ENCODE measurements at places on chromosomes 4 and X. TPM values are rescaled to one million over a fixed set of nuclear protein-coding genes. Genes with fewer than 3 reads are reported as not detected.

The JCHAIN gene
- total RNA-seq, result 0.11 TPM

The GUCY1A1 gene
- total RNA-seq, result 17.1 TPM

The ARHGAP4 gene
- total RNA-seq, result 22.7 TPM

The KLHL13 gene
- 55.9 TPM for total RNA-seq

The BRS3 gene
- not detected for total RNA-seq

GRCh38 chrX:105882581-105883275 lies 60.4 kb downstream of the NRK start:
- DNase-seq, result no peak
- H3K4me3 ChIP-seq, result no peak overlapping the region
- no peaks in the 10 kb centered on the region for H3K4me1 ChIP-seq
- peaks cover 11% of the 10 kb centered on the region for H3K27me3 ChIP-seq
- no peak overlapping the region for H3K27ac ChIP-seq

DNA sequence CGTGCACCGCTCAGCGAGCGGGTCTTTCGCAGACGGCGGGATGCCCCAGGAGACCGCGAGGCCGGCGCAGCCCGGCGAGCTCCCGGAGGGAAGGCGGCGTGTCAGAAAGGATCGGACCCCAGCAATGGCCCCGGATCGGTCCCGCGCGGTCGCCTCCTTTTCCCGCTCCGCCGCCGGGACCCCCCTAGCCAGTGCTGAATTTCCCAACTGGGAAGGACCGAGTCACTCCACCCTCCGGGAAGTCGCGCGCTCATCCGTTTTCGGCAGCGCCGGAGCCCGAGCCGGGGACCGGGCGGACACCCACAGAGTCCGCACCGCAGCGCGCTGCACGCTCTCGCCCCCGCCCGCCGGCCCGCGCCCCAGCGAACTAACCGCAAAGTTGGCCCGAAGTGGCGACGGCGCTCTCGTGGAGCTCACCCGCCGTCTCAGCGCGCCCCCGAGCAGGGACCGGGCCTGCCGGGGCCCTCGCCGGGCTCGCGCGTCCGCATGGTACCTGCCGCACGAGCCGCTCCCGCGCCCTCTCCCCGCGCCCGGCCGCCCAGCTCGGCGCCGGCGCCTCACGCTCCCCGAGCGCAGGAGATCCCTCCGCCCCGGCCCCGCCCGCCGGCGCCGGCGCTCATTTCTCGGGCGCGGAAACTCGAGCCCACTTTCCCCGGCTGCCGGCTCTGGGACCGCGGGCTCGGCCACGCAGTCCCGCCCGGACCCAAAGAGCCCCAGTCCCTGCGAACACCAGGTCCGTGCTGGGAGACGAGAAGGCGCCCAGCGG lies at the start of gene FAT1:
Gene FAT1, minus strand, starts transcription at position 565 of the 766 bp plus-strand sequence. CDS start 14,029 bp downstream, outside the sequence.
- H3K27me3 ChIP-seq, result peaks cover 49% of the 10 kb centered on the region
- no peaks in the 10 kb centered on the region for H3K36me3 ChIP-seq
- H3K4me1 ChIP-seq, result peaks cover 33% of the 10 kb centered on the region
- peak within 1 kb of the TSS; percentile 38 for H3K4me3 ChIP-seq
- no peak within 1 kb of the TSS for H3K27ac ChIP-seq

DNA sequence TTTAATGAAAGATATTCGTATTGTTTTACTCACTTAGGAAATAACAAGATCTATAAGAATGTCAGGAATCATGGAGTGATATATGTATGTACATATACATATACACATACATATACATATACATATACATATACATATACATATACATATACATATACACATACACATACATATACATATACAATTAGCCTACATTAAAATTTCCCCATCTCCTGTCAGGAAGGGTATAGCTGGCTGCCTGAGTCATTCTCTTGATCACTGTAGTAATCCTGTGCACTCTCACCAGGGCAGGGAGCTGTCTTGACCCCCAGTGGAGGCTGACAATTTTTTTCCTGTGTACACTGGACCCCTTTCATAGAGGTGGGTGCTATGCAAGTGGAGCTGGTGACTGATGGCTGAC lies 23.3 kb upstream of the MAGEA11 start:
- H3K27me3 ChIP-seq, result no peaks in the 10 kb centered on the region
- no peaks in the 10 kb centered on the region for H3K36me3 ChIP-seq
- no peak overlapping the region for H3K27ac ChIP-seq
- H3K4me1 ChIP-seq, result no peaks in the 10 kb centered on the region
- DNase-seq, result no peak

DNA sequence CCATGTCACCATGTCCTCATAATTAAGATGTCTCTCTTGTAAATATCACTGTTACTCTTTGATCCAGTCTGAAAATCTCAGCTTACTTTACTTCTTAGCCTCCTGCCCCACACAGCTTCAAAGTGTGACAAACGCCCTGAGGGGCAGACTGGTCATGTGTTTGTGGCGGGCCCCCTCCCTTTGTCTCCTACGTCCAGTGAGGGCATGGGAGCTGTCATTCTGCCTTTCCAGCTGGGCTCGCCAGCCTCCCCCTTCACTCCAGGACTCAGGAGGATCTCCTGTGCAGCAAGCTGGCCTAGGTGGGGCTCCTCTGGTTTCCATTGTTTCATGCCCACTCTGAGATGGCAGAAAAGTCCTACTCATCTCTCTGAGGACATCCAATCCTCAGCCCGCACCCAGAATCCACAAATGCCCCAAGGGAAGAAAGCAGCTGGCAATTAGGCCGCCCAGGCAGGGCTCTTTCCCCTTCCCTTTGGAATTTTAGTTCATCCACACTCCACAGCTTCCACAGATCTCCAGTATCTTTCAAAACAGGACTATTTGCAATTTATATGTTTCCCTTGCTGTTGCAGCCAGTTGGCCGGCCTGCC lies 86.4 kb upstream of the C4orf50 start:
- no peak for DNase-seq
- no peaks in the 10 kb centered on the region for H3K27me3 ChIP-seq
- H3K4me3 ChIP-seq, result no peak overlapping the region
- no peaks in the 10 kb centered on the region for H3K36me3 ChIP-seq
- no peak overlapping the region for H3K27ac ChIP-seq

DNA sequence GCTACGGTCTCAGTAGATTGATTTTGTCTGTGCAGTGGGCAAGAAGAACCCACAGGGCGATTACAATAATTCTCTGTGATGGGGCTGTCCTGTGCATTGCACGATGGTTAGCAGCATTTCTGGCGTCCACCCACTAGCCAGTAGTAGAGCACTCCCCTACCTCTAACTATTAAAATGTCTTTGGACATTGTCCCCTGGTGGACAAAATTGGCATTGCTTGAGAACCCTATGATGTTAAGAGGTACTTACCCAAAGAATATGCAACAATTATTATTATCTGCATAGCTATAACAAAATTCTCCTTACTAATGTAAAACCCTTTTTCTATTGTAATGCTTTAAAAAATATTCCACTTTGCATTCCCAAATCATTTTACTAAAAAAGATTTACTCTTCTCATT lies 109.5 kb upstream of the VCX3A start:
- no peak overlapping the region for H3K27ac ChIP-seq
- no peak for DNase-seq
- no peaks in the 10 kb centered on the region for H3K4me1 ChIP-seq
- H3K27me3 ChIP-seq, result no peaks in the 10 kb centered on the region
- H3K4me3 ChIP-seq, result no peak overlapping the region

DNA sequence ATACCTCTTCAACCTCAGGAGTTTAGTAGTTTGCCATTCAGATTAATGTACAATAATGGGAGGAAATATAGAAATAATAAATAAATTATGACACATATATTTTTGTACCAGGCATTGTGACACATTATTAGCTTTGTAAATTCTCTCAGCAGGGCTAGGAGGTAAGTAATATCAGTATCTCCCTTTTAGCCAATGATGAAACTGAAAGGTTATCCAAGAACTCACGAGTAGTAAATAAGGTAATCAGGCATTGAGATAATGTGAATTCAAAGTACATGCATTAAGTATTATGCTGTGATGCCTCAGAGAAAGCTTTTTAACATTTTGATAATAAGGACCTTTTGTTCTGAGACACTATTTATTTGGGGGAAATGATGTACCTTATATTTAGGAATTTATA lies 5.3 kb upstream of the ARAP2 start:
- H3K27ac ChIP-seq, result no peak overlapping the region
- H3K36me3 ChIP-seq, result no peaks in the 10 kb centered on the region
- H3K4me3 ChIP-seq, result no peak overlapping the region
- no peak for DNase-seq
- H3K27me3 ChIP-seq, result peaks cover 3% of the 10 kb centered on the region

DNA sequence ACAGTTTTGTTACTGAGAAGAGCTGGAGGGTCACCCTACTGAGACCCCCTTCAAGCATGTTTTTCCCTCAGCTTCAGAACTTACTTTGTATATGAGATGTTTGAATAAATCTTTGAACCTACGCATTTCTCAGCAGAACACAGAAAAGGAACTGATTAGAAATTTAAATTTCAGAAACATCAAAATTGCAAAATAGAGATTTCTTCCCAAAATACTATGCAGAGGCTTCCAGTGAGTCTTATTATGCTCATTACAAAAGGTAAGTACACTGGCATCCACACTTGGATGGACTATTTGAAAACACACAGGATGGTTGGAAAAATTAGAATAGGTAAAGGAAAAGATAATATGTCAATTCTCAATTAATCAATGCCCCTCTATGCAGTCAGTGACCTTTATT lies 91.2 kb downstream of the COX7B2 start:
- no peaks in the 10 kb centered on the region for H3K27me3 ChIP-seq
- no peaks in the 10 kb centered on the region for H3K4me1 ChIP-seq
- no peak for DNase-seq
- H3K4me3 ChIP-seq, result no peak overlapping the region
- no peaks in the 10 kb centered on the region for H3K36me3 ChIP-seq
- no peak overlapping the region for H3K27ac ChIP-seq

DNA sequence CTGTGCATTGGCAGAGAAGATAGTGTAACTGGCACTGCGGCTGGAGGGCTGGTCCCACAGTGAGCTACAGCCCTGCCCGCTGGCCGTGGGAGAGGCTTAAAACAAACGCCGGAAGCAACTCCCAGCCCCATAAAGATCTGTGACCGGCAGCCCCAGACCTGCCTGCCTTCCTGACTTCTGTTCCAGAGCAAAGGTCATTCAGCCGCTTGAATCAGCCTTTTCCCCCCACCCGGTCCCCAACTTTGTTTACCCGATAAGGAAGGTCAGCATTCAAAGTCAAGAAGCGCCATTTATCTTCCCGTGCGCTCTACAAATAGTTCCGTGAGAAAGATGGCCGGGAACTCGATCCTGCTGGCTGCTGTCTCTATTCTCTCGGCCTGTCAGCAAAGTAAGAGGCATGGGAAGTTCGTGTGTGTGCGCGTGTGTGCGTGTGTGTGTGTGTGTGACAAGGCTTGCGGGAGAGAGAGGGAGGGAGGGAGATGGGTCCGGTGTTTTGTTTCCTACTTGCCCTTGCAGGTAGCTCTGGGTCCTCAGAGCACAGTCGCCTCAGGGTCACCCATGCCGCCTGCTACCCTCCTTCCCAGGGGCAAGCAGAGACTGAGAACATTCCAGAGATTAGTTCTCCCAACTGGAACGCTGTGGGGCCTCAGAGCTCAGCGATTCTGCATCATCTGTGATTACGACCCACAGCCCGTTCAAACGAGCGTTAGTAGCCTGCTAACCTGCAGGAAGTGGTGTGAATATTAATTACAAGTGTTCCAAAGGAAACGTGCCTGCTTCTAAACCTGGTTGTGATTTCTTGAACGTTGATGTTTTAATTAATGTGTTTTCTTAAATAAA lies at the start of gene MGST2:
Gene MGST2, plus strand, starts transcription at position 130 of the 840 bp plus-strand sequence. Its CDS starts 201 bp downstream, at position 331.
- DNase-seq, result peak; percentile 82
- H3K27ac ChIP-seq, result peak within 1 kb of the TSS; percentile 73
- H3K4me1 ChIP-seq, result peaks cover 28% of the 10 kb centered on the region
- H3K27me3 ChIP-seq, result no peaks in the 10 kb centered on the region
- H3K36me3 ChIP-seq, result no peaks in the 10 kb centered on the region
- H3K4me3 ChIP-seq, result peak within 1 kb of the TSS; percentile 61

- H3K36me3 ChIP-seq, result no peaks in the 10 kb centered on the region
- H3K27ac ChIP-seq, result peak overlapping the region; percentile 41
- H3K4me3 ChIP-seq, result no peak overlapping the region
- H3K4me1 ChIP-seq, result no peaks in the 10 kb centered on the region
- DNase-seq, result peak; percentile 24
These were observed 613 bp downstream of the GLRB start for GRCh38 chr4:157076578-157076947.

- H3K27me3 ChIP-seq, result no peaks in the 10 kb centered on the region
- no peaks in the 10 kb centered on the region for H3K36me3 ChIP-seq
These were observed 33.7 kb upstream of the ADAMTS3 start for GRCh38 chr4:72602396-72603376.

DNA sequence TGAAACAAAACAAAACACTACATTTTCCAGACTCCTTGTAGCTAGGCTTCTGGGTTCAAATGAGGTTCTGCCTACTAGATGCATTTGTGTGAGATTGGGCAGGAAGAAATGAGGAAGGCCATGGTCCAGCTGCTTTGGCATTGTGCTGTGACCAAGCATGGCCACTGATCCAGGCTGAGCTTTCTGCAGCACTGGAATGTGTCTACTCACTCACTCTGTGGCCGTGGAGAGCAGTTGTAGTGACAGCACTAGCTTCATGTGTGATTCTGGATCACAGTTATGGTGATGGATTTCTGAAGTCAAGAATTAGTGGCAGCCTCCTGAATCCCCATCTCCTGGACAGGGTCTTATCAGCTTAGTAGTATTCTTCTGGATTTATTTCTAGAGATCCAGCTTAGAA lies 358.9 kb downstream of the GPAT3 start:
- no peak overlapping the region for H3K4me3 ChIP-seq
- H3K4me1 ChIP-seq, result no peaks in the 10 kb centered on the region
- H3K27ac ChIP-seq, result no peak overlapping the region
- no peaks in the 10 kb centered on the region for H3K36me3 ChIP-seq
- DNase-seq, result no peak
- no peaks in the 10 kb centered on the region for H3K27me3 ChIP-seq

DNA sequence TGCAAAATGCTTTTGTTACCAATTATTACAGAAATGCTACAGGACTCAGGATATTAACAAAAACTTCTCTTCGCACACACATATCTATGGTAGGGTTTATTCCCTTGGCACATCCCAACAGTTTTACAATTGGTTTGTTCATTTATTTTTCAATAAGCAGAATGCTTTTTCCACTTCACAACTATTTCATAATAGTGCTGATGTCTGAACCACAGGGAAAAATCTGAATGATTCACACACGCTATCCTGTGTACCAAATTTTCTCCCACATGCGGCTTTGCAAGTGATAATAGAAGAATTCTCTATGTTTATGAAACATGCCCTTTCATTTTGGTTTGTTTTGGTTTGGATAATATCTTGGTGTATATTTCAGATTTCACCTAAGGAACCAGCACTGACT lies 725.7 kb upstream of the TENM3 start:
- H3K27me3 ChIP-seq, result no peaks in the 10 kb centered on the region
- DNase-seq, result no peak
- no peak overlapping the region for H3K4me3 ChIP-seq
- no peaks in the 10 kb centered on the region for H3K36me3 ChIP-seq
- no peaks in the 10 kb centered on the region for H3K4me1 ChIP-seq

- H3K27me3 ChIP-seq, result no peaks in the 10 kb centered on the region
- peaks cover 14% of the 10 kb centered on the region for H3K4me1 ChIP-seq
- no peak overlapping the region for H3K4me3 ChIP-seq
These were observed 26.0 kb downstream of the SMAD1 start for GRCh38 chr4:145507636-145508035.
